Upper lobe of right lung (tissue), 1 donor: ENCODE measurements at places on chromosomes 1 and 21. TPM values are rescaled to one million over a fixed set of nuclear protein-coding genes. Genes with fewer than 3 reads are reported as not detected.

HMGCS2 gene
- total RNA-seq, result not detected

DNA sequence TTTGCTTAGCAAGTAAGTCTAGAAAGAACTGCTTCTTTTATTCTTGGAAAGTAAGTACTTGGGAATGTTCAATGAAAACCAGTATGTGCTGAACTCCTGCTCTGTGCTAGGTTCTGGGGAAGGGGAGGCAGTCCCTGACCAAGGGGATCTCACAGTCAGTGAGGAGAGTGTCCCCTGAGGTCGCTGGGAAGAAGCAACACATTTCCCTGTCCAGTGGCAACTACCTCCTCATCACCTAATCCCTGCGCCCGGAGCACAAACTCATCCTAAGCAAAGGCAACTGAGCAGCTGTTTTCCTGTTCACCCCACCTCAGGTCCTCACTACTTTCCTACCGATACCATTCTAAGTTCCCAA is 61.7 kb upstream of the ANGPTL1 start:
- peaks cover 22% of the 10 kb centered on the region for H3K4me1 ChIP-seq
- no peak for DNase-seq
- H3K27me3 ChIP-seq, result no peaks in the 10 kb centered on the region
- no peaks in the 10 kb centered on the region for H3K36me3 ChIP-seq
- peak overlapping the region; percentile 77 for H3K27ac ChIP-seq

GRCh38 chr1:75579046-75579445 is 31.9 kb downstream of the SLC44A5 start:
- no peaks in the 10 kb centered on the region for H3K36me3 ChIP-seq
- no peaks in the 10 kb centered on the region for H3K4me1 ChIP-seq
- H3K27ac ChIP-seq, result no peak overlapping the region
- no peak overlapping the region for H3K4me3 ChIP-seq

DNA sequence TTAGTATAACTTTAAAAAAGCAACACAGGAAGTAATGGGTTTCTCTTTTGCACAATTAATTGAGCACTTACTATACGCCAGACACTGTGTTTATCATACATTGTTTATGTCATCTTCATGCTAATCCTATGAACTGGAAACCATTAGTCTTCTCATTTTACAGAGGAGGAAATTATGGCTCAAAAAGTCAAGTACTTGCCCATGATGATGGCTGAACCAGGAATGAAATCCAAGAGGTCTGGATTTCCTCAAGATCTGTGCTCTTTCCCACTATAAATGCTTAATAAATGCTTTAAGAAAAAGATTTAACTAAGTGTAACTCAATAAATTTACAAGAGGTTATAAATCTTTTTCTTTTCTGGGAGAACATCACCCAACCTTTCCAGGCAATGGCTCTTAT is 303.7 kb upstream of the RRP15 start:
- no peak for DNase-seq
- H3K36me3 ChIP-seq, result no peaks in the 10 kb centered on the region
- no peak overlapping the region for H3K4me3 ChIP-seq

DNA sequence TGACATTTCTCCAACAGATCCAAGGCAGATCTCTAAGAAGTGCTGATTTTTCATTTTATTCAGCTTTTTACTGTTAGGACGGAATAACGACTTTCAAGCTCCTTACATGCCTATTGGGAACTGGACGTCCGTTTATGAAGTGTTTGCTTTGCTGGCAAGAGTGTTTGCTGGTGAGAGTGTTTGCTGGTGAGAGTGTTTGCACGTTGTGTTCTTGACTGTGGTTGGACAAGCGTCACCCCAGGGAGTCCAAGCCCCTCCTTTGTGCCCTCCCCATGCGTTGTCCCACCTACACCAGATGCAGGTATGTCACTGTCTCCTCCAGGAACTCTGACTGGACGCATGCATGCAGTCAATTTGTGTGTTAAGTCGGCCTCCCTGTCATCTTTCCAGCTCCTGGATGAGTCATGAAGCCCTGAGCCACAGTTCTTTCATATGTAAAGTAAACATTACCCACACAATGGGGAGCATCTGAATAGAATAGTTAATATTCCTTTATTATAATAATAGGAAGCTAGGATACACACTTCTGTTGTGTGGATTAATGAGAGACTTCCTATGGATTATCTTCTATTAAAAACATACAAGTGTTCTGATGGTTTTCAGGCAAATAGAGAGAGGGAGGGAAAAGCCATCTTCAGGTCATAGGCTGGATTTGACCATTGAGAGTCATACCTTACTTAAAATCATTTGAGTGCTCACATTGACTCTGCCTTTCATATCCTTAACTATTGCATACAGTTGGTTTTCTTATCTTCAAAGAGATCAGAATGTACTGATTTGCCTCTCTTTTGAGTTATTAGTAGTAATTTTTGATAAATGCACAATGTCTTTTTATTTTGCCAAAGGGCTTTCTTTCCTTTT is 119.2 kb downstream of the GALNT2 start:
- H3K27me3 ChIP-seq, result no peaks in the 10 kb centered on the region
- peak overlapping the region; percentile 80 for H3K27ac ChIP-seq
- H3K4me3 ChIP-seq, result peak overlapping the region; percentile 28
- H3K4me1 ChIP-seq, result peaks cover 30% of the 10 kb centered on the region
- peak; percentile 87 for DNase-seq
